ENCODE measurements at places on chromosomes 4 and X. TPM values are rescaled to one million over a fixed set of nuclear protein-coding genes. Genes with fewer than 3 reads are reported as not detected.

HTATSF1 gene
- total RNA-seq: 40.6 TPM

DCUN1D4 gene
- 34.2 TPM for total RNA-seq

GAB1 gene
- 106 TPM for total RNA-seq

CT45A3 gene
- total RNA-seq: not detected

OPN1MW gene
- total RNA-seq: not detected

HMX1 gene
- not detected for total RNA-seq

F8A3 gene
- total RNA-seq: 5.8 TPM

ETNPPL gene
- not detected for total RNA-seq

Data from OCI-LY7 (cell line).